ENCODE measurements at places on chromosomes 1 and 21.

- DNase-seq, result no peak
Observed at GRCh38 chr1:155077346-155077745, 1.3 kb upstream of the EFNA3 start.

- DNase-seq, result no peak
Observed at GRCh38 chr1:197222780-197223179, 45.3 kb upstream of the CRB1 start.

GRCh38 chr1:58778385-58779000 lies 5.4 kb downstream of the JUN start:
- no peak for DNase-seq

DNA sequence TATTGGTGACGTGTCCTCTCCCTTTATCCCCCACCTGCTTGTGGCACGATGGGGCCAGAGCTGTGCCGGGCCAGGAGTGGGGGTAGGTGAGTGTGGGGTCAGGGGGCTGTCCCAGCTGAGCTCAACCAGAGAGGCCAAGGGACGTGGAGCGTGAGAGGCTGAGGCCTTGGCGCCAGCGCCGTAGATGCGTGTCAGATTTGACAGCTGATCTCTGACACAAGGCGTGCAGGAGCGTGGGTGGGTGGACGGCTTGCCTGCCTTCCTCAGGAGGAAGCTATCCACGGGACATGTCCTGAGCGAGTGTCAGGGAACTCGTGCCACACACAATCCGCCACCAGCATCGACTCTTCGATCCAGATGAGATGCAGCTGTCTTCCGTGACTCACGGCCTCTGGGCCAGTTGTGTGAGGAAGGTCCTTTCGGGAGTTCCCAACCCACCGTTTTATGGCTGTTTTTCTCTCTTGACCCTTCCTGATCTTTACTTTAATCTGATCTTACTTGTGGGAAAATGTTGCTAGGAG lies 56.7 kb downstream of the SPSB1 start:
- no peak for DNase-seq

GRCh38 chr1:114455102-114455785 lies 55.8 kb downstream of the TRIM33 start:
- DNase-seq, result no peak

DNA sequence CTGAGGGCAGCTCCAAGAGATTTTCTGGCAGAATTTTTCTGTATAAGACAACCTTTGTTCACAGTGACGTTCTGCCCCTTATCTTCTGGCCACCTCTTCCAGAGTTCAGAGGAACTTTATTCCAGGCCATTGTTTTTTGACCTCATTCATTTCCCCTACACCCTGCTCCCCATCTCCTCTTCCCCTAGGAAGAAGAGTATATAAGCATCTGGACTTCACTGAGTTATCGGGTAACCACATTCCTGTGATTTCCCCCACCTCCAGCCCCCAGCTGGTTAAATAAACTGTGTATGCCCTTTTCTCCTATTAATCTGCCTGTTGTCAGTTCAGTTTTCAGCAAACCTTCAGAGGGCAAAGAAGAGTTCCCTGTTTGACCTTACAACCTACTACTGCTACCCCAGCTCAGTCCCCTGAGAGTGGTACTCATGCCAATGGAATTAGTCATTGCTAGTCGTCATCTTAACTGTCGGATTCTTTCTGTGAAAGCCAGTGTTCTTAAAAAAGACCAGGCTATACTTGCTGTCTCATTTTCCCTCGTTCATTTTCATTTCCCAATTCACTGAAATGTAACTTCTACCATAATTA lies 14.3 kb upstream of the ALG14 start:
- DNase-seq, result no peak

DNA sequence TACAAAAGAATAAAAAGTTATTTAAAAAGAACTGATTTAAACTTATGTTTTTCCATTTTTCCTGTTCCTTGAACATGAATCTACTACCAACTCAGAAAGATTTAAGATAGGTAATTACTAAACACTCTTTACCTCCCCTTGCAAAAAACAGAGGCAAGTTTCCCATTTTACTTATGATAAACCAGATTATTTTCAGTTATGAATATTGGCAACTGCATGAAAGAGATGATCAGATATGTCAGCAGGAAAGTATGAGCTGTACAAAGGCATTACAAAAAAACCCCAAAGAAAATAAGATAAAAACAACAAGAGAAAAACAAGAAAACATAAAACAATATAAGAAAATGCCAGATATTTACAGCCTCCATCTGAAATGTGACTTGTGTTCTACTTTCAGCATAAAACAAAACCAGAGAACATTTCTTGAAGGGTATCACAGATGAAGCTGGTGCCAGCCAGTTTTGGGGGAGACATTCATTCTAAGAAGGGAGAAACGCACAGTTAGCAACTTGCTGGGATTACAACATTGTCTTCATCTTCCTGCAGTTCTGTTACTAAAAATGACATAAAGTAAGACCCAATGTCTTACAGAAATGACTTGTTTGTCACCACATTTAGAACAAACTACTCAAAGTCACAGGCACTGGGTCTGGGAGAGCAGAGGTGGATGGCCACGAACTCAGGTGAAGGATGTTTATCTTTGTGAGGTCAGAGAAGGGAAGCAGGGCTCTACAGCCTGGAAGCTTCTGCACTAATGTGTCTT lies 19.1 kb downstream of the ZC3H12A start:
- DNase-seq, result no peak

DNA sequence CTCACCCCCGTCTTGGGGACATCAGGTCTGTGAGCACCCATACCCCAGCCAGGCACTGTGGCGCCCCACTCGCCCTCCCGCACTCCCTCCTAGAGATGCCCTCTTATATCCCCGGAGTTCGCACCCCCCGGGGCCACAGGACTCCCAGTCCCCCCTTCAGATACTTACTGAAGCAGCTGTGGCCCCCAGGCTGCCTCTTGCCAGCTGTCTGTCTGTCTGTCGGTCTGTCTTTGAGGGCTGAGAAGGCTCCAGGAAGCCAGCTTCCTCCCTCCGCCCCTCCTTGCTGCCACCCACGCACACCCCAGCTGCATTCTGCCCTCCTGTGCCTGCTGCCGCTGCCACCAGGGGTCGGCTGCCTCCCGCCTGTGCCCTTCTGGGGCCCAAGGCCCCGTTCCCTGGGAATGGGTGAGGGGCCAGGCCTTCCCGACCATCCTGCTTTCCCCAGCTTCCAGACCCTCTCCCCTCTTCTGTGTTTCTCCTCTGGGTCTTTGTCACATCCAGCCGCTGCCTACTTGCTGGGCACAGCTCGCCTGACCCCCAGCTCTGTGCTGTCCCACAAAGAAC lies at the start of gene PTPN7:
PTPN7 (minus strand) TSS at position 226 of the 564 bp plus-strand sequence. CDS start 1,200 bp downstream, outside the sequence.
- DNase-seq, result no peak

GRCh38 chr1:227253065-227253464 lies 65.2 kb downstream of the CDC42BPA start:
- DNase-seq, result no peak

DNA sequence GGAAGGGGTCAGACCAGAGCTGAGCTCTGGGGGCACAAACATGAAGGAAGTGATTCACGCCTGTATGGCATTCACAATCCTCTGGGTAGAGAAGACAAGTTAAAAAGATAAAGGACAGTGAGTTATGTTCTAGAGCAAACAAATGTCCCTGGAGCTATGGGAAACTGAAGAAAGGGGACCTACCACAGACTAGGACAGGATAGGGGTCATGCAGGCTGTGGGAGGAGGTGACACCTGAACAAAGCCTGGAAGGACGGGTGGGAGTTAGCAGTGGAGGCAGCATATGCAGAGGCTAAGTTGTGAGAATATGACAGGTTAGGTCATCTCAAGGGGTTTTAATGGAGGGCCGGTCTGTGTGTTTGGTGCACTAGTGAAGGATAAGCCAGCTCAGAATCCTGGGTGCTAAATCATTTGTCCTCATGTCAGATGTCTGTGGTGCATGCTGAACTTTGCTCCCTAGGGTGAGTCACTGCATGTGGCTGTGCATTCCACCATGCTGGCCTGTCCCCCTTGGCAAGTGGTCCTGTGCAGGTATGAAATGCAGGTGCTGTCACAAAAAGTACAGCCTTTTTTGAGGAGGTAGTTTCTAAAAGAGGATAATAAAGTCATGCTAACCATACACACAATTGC lies 28.5 kb downstream of the TNN start:
- no peak for DNase-seq

DNA sequence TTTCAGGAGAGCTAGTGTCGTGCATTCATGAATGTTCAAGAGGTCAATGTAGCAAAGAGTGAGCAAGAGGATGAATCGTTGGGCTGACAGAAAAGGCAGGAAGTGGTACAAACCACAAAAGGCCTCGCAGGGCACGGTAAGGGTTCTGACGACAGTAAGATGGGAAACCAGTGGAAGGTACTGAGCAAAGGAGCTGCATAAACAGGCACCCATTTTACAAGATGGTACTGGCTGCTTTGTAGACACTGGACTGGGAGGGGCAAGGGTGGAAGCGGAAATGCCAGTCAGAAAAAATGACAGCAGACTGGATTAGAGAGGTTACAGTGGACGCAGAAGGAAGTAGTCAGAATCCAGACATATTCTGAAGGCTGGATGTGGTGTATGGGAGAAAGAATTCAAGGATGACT lies 123.5 kb downstream of the PTPN14 start:
- DNase-seq, result peak; percentile 10

- no peak for DNase-seq
Observed at GRCh38 chr1:230668227-230668626, 25.9 kb downstream of the COG2 start.

GRCh38 chr1:172405912-172406311 lies 14.6 kb upstream of the C1orf105 start:
- no peak for DNase-seq

DNA sequence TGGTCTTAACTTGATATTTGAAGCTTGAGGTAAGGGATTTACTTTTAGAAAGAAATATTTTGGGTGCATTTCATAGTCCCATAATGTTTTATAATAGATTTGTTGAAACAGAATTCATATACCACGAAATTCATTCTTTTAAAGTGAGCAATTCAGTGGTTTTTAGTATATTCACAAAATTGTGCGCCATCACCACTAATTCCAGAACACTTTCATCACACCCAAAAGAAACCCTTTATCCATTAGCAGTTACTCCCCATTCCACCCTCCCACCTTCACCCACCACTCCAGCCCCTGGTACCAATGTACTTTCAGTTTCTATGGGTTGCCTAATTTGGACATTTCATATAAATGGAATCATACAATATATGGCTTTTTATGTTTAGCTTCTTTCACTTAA lies 38.9 kb upstream of the DMRTB1 start:
- no peak for DNase-seq

GRCh38 chr1:15364740-15365139 lies 44.9 kb upstream of the EFHD2 start:
- DNase-seq, result no peak

DNA sequence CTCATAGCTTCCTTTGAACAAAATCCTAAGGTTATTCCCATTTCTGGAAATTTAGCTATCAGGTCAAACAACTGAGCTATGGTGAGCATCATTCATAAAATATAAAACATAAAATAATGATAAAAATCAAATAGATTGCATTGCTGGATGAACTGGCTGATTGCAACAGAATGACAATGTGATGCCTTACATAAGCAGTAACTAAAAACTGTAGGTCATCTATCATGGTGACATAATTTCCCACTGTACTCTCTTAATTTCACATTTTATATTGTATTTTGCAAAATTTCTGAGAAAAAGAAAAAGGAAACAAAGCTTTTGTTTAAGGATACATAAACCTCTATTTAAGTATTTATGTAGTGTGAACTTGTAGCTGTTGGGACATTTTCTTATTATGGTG lies 4.6 kb downstream of the PTGER3 start:
- DNase-seq, result no peak

DNA sequence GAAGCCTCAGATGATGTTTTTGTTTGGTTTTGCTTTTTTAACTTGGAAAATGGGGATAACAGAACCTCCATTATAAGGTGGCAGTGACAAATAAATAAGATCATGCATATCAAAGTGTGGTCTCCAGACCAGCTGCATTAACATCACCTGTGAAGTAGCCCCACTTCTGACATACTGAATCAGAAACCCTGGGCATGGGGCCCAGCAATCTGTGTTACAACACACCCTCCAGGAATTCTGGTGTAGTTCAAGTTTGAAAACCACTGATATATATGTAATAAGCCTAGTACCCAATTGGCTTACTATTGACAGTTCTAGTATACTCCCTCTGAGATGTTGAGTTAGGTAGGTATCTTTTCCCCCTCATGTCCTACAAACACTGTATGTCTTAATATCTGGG lies 24.1 kb upstream of the RNF19B start:
- peak; percentile 65 for DNase-seq

- peak; percentile 88 for DNase-seq
Observed at GRCh38 chr1:17667641-17668040, 87.5 kb upstream of the ACTL8 start.

DNA sequence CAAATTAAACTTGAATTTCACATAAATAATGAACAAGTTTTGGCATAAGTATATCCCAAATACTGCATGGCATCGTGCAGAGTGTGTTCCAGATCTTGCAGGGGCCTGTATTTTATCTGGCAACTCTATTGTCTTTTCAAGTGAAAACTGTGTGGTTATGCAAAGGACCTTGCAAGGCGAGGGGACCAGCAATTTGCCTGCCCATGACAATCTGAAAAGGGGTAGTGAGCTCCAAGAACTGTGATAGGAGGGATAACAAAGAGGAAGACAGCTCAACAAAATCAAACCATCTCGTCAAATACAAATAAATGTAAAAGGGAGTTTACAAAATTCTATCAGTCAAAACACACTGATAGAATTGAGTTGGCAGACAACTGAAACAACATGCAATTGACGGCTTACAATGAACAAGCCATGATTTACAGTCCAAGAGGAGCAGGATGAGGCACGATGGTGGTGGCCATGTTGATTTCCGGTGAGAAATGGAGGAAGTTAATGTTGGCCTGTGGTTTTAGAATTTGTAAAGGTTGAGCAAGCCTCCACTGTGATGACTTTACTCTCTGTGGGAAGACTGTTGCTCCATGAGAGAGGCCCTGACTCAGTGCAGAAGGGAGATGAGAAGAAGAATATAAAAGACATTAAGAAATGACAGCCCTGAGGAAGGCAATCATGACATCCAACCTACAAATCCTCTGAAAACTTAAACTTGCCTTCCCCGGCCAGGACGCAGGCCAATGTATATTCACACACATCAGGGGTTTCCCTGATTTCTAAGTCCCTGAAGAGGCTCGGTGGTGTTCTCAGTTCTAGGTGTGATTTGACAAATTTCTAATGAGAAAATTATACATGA lies 132.2 kb downstream of the ADSS2 start:
- no peak for DNase-seq

DNA sequence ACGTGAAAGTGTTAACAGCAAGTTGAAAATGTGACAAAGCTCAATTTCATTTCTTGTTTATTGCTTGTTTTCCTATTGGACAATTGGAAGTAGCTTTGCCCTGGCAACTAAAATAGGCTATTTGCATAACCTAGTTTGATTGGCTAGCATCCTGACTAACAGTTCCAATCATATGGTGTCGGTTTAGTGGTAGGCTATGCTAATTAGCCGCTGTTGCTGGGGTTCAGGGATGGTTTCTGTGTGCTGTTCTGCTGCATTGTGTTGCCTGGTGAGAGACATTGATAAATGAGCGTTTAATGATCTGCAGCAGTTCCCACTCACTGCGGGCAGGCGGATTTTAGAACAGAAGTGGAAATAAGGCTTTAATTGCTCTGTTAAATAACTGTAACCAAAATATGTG lies 68.5 kb downstream of the DYRK1A start:
- no peak for DNase-seq
